ENCODE measurements at places on chromosomes 1 and 21.

DNA sequence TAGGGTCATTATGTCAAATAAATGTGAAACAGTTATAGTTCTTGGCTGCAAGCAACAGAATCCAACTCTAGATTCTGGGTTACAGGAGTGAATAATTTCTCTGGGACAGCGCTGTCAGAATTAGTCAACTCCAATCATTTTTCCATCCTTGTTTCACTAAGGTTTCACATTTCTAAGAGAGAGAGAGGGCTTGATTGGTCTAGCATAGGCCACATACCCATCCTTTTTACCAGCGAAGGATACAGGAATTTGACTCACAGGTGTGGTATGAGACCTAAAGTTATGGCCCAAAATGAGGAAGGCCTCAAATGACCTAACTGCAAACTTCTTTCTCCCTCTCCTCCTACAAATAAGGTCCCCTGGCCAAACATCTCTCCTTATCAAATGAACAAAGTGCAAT, 25.5 kb upstream of the RGS8 start:
- no peak for DNase-seq

- DNase-seq = no peak
Observed at GRCh38 chr1:46246548-46247435, 771 bp upstream of the RAD54L start.

GRCh38 chr1:209038316-209038715, 545.2 kb upstream of the CAMK1G start:
- no peak for DNase-seq

- no peak for DNase-seq
Observed at GRCh38 chr1:230249695-230250480, 176.2 kb downstream of the PGBD5 start.

DNA sequence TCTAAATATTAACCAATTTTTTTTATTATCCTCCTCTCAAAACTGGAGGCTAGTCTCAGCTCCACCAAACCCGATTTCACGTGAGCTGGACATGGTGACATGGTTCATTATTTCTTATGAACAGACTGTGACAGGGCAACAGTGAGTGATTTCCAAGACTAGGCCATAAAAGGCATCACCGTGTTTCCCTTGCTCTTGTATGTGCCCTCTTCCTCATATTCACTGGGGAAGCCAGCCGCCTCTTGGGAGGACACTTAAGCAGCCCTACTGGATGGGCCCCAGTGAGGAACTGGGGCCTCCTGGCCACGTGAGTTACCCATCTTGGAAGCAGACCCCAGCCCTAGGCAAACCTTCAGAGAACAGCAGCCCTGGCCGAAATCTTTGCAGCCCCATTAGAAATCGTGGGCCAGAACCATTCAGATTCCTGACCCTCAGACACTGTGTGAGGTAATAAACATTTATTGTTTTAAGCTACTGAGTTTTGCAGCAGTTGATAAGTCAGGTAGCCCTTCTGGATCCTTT, 105.0 kb downstream of the GALNT2 start:
- DNase-seq = no peak

All from HS-5 (cell line).